ENCODE measurements at places on chromosomes 5 and 9. TPM values are rescaled to one million over a fixed set of nuclear protein-coding genes. Genes with fewer than 3 reads are reported as not detected.
A peak's percentile ranks its signal among the peaks of the same experiment; 100 is the strongest.

TLR4 gene
- 62.8 TPM for total RNA-seq

CAVIN4 gene
- 0.14 TPM for total RNA-seq

NIPAL4 gene
- total RNA-seq: 0.50 TPM

NTRK2 gene
- 10.4 TPM for total RNA-seq

KCNN2 gene
- total RNA-seq: 0.79 TPM

TRPM6 gene
- 2.5 TPM for total RNA-seq

HRCT1 gene
- total RNA-seq: not detected

PIP5K1B gene
- 8.4 TPM for total RNA-seq

CSF1R gene
- 312 TPM for total RNA-seq

OR1J2 gene
- not detected for total RNA-seq

FCN2 gene
- total RNA-seq: 4.1 TPM

GRCh38 chr5:33829430-33829829 lies 62.4 kb downstream of the ADAMTS12 start:
- no peaks in the 10 kb centered on the region for H3K4me1 ChIP-seq
- no peaks in the 10 kb centered on the region for H3K27me3 ChIP-seq
- no peak overlapping the region for H3K4me3 ChIP-seq
- no peaks in the 10 kb centered on the region for H3K36me3 ChIP-seq
- DNase-seq: no peak

DNA sequence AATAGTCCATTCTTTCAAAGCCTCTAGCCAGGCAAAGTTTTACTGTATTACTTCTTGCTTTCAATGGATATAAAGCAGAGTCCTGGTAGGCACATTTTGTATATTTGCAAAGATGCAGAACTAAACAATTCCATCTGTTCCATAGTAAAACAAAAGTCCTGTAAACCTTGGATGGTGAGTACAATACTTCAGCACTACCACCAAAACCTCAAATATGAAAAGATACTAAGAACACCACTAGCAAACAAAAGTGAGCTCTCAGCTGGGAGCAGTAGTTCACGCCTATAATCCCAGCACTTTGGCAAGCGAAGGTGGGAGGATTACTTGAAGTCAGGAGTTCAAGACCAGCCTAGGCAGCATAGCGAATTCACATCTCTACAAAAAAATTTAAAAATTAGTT lies 195.0 kb downstream of the MSX2 start:
- DNase-seq: no peak
- H3K4me3 ChIP-seq: no peak overlapping the region
- no peaks in the 10 kb centered on the region for H3K27me3 ChIP-seq
- H3K27ac ChIP-seq: no peak overlapping the region
- H3K4me1 ChIP-seq: peaks cover 8% of the 10 kb centered on the region

DNA sequence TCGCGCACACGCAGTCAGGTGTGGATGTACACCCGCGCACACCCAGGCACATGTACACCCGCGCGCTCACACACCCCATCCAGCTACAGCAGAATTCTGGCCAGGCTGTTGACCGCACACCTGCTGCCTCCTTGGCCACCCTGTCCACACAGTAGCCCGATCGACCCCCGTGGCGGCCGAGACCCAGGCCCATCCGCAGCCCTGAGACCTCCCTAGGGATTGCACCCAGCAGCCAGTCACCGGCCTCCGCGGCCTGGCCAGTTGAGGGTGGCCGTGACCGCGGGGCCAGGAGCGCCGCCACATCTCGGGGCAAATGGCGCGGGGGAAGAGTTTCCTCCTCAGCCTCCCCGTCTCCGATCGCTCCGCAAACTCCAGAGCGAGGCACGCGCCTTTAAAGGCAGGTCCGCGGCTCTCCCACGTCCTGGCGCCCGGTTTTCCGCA lies 774 bp upstream of the ADAMTS16 start:
- no peak overlapping the region for H3K4me3 ChIP-seq
- H3K36me3 ChIP-seq: no peaks in the 10 kb centered on the region
- no peak overlapping the region for H3K27ac ChIP-seq

DNA sequence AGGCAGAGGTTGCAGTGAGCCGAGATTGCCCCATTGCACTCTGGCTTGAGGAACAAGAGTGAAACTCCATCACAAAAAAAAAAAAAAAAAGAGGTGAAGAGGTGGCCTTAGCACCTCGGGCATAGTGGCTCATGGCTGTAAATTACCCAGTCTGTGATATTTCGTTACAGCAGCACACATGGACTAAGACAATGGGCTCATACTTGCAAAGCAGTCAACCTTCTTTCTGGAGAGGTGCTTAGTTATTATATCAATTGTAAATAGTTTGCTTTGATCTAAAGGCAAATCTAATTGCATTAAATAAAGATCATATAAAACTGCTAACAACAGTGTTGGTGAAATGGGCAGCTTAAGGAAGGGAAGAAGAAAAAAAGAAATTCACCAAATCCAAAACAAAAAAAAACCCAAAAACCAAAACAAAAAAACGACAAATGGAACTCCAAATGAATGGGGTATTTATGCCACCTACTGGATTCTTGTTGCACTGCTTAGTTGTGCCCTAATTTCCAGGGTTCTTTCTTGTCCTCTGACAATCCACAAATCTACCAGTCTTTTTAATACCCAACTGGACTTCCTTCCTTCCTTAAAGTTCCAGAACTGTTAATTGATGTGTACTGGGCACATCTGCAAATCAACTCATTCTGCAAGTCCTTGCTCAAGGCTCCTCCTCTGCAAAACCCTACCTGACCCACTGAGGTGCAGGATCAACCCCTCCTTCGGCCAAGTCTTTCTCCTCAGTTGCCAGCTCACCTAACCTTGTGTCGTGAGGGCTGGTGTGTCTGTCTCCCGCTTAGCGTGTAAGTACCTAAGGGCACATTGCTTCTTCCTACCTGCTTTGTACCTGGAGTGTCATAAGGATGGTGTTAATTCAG lies 35.0 kb upstream of the DMRT1 start:
- H3K4me3 ChIP-seq: no peak overlapping the region
- no peaks in the 10 kb centered on the region for H3K4me1 ChIP-seq
- DNase-seq: no peak
- H3K27ac ChIP-seq: no peak overlapping the region
- no peaks in the 10 kb centered on the region for H3K27me3 ChIP-seq

DNA sequence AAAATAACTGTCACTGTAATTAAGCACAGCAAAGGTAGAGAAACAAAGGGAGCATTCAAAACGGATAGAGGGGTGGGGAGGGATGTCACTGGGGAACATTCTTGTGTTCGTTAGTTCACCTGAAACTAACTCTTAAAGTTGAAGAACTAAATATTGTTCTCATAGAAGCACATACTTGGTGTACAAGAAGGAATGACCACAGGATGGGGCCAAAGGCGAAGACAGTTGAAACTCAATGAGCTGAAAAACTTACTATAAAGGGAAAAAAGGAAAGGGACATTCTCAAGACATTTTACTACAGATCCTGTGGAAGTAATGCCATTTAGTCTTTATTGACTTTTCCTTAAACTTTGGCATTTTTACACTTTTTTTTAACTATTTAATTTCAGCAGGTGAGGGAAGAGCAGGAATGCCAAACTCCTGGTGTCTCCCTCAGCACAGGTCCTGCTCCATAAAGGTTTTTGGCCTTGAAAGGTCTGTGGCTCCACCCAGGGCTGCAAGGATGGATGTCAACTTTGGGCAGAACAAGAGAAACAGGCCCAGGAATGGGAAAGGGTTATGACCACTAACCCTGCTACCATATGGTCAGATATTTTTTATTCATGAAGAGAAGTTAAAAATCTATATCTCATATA lies 197.6 kb upstream of the RASA1 start:
- H3K36me3 ChIP-seq: no peaks in the 10 kb centered on the region
- peaks cover 25% of the 10 kb centered on the region for H3K4me1 ChIP-seq
- H3K4me3 ChIP-seq: no peak overlapping the region
- H3K27ac ChIP-seq: no peak overlapping the region
- DNase-seq: no peak

DNA sequence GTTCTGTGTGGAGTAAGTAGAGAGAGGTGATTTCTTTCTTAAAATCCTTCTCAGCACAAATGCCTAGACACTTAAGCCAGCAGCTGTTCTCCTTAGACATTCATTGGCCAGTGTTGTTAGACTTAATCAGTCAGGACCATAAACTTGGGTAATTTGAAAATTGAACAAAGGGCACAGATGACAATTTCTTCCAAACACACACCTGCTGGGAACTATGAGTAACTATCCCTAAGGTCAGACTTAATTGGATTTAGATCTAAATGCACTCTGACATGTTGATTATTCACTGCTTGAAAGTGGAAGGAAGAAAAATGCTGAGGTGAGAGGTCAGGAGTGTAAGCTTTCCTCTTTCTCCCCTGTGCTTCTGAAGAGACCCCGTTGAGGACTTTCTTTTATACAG lies 1083.7 kb upstream of the DMAC1 start:
- H3K4me1 ChIP-seq: no peaks in the 10 kb centered on the region
- H3K27ac ChIP-seq: no peak overlapping the region
- H3K36me3 ChIP-seq: no peaks in the 10 kb centered on the region
- no peak overlapping the region for H3K4me3 ChIP-seq
- no peak for DNase-seq

GRCh38 chr9:104232781-104233341 lies 138.8 kb downstream of the SMC2 start:
- no peak overlapping the region for H3K27ac ChIP-seq
- H3K36me3 ChIP-seq: no peaks in the 10 kb centered on the region
- no peak overlapping the region for H3K4me3 ChIP-seq
- no peaks in the 10 kb centered on the region for H3K27me3 ChIP-seq
- no peak for DNase-seq
- H3K4me1 ChIP-seq: no peaks in the 10 kb centered on the region

- no peak overlapping the region for H3K4me3 ChIP-seq
- no peaks in the 10 kb centered on the region for H3K27me3 ChIP-seq
- no peak overlapping the region for H3K27ac ChIP-seq
- no peak for DNase-seq
- H3K36me3 ChIP-seq: no peaks in the 10 kb centered on the region
- no peaks in the 10 kb centered on the region for H3K4me1 ChIP-seq
These were observed 274.7 kb downstream of the ELAVL2 start for GRCh38 chr9:23551311-23551721.

- peaks cover 14% of the 10 kb centered on the region for H3K36me3 ChIP-seq
- H3K4me3 ChIP-seq: no peak overlapping the region
- peaks cover 32% of the 10 kb centered on the region for H3K4me1 ChIP-seq
- H3K27me3 ChIP-seq: no peaks in the 10 kb centered on the region
- H3K27ac ChIP-seq: peak overlapping the region; percentile 32
These were observed 32.1 kb downstream of the USP20 start for GRCh38 chr9:129867136-129868022.

GRCh38 chr9:122111413-122112085 lies 18.4 kb upstream of the TTLL11 start:
- no peaks in the 10 kb centered on the region for H3K27me3 ChIP-seq
- no peaks in the 10 kb centered on the region for H3K36me3 ChIP-seq
- no peak overlapping the region for H3K27ac ChIP-seq
- no peak for DNase-seq
- H3K4me3 ChIP-seq: no peak overlapping the region

GRCh38 chr9:5900622-5901021 lies 9.9 kb downstream of the MLANA start:
- H3K4me3 ChIP-seq: no peak overlapping the region
- H3K36me3 ChIP-seq: no peaks in the 10 kb centered on the region
- H3K27me3 ChIP-seq: no peaks in the 10 kb centered on the region
- H3K27ac ChIP-seq: no peak overlapping the region
- no peak for DNase-seq

- DNase-seq: no peak
- no peak overlapping the region for H3K4me3 ChIP-seq
- no peaks in the 10 kb centered on the region for H3K27me3 ChIP-seq
- H3K4me1 ChIP-seq: no peaks in the 10 kb centered on the region
These were observed 261.2 kb downstream of the ANXA1 start for GRCh38 chr9:73412874-73413273.

DNA sequence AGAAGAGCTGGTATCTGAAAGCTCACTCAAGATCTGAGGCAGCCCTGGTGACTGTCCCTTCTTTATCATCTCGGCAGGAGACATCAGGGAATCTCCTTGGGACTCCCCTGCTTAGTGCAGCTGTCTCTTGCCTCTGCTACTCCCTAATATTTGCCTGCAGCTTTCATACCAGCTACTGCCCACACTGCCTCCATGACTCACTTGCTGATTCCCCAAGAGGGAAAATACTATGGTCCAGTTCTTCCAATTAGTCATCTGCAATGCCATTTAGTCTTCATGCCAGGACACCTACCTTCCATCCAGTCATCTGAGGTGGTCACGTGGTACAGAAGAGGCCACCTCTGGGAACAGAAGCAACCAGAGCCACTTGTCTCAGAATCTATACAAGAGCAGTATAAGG lies 270.8 kb downstream of the NTRK2 start:
- no peak overlapping the region for H3K4me3 ChIP-seq
- H3K36me3 ChIP-seq: no peaks in the 10 kb centered on the region
- H3K27me3 ChIP-seq: no peaks in the 10 kb centered on the region
- no peak for DNase-seq

DNA sequence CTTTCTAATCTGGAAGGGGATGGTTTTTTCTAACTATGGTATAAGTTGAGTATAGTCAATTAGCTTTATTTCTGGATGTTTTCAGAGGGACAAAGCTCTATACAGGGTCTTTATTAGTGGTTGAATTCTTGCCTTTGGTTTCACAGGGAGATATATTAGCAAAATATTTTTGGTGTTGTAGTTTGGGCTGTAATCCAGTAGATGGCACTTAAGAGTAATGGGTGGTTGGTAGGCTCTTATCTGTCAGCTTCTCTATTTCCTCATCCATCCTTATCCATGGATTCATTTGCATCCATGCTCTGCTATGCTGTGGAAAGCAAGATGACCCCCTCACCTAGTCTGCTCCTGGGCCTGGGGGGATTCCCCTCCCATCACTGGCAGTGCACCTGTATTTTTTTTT lies 363.6 kb upstream of the CYLC2 start:
- no peaks in the 10 kb centered on the region for H3K36me3 ChIP-seq
- H3K4me1 ChIP-seq: no peaks in the 10 kb centered on the region
- H3K4me3 ChIP-seq: no peak overlapping the region
- no peak overlapping the region for H3K27ac ChIP-seq
- no peaks in the 10 kb centered on the region for H3K27me3 ChIP-seq
- DNase-seq: no peak

DNA sequence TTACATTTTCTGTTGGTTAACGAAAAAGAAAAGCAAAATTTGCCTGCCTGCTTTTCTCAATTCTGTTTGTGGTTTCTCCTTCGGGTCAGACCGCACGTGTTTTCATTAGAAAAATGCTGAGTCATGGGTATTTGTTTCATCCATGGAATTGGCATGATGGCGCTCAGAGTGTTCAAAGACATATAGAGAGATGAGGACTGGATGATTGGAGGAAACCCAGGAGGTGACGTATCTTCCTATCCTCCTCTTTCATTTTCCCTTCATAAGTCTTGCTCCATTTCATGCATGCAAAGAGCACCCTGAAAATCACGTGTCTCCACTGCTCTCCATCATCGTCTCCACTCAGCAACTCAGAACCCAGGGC lies 353.8 kb upstream of the WWC1 start:
- H3K4me1 ChIP-seq: no peaks in the 10 kb centered on the region
- no peak overlapping the region for H3K4me3 ChIP-seq
- H3K36me3 ChIP-seq: no peaks in the 10 kb centered on the region
- no peak overlapping the region for H3K27ac ChIP-seq
- no peak for DNase-seq

Data from spleen (tissue), 13 donors.